ENCODE measurements at places on chromosomes 1 and 21.
A peak's percentile ranks its signal among the peaks of the same experiment; 100 is the strongest.

DNA sequence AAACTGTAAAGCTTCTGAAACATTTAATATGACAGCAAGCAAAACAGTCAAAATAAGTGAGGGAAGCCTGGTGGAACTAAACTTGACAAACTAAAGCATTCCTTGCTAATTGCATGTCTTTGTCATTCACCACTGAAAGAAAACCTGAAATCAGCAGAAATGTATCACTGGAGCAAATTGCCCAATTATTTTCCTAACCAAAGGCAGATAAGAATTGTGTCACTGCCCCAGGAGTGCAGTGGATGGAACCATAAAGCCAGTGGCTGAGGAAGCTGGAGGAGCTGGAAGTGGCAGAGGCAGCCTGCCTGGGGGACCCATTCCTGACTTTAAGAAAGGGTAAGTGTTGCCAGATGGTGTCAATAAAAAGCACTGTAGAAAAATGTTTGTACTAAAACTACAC lies 2.7 kb upstream of the SLC30A10 start:
- no peak for DNase-seq

DNA sequence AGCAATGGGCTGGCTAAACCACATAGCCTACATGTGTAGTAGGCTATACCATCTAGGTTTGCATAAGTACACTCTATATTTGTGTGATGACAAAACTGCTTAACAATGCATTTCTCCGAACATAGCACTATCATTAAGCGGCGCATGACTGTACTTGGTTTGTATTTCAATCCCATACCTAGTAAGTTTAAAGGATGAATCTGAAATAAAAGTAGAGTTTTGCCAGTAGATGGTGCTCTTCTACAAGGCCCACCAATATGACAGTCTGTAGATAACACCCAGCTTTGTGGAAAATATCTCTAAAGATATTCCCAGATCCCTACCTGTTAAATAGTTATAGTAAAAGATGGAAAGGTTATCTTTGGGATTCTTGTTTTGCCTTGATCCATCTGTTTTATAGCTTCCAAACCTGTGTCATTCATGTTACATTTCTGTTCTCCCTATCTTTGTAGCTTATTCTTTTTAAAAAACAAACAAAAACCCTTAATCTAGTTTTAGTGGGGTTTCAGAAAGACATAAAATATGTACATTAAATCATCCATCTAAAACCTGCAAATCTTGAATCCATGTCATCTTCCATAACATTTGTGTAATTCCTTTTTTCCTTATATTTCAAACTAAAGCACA lies 33.9 kb upstream of the ASPM start:
- peak; percentile 43 for DNase-seq

- DNase-seq = no peak
Measured at GRCh38 chr1:5821540-5822176, 170.6 kb downstream of the NPHP4 start.

DNA sequence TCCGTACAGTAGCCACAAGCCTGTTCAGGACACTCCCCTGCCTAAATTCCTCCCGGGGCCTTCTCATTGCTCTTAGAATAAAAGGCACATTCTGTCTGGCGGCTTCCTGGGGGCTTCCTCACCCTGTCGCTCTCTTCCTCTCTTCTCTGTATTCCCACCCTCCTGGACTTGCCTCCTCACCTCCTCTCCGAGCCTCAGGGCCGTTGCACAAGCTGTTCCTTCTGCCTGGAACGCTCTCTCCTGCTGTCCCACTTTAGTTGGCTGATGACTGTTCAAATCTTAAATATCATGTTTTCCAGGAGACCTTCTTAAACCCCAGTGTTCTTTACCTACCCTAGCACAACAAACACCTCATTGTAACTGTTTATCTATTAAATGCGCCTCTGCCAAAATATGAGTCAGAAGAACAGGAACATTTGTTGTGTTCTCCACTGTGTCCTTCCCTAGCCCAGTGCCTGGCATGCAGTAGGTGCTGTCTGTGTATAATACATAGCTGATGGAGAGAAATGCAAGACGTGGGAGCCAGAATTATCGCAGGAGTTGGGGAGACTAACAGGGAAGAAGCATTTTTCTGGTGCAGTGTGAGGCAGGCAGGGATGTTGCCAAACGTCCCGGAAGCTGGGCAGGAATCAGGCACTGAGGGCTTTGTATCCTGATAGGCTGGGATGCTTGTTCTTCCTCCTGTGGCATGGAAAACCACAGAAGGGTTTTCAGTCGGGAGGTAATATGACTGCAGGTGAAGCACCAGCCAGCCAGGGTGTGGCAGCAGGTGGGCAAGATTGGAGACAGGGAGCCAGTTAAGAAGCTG lies 24.1 kb upstream of the THRAP3 start:
- no peak for DNase-seq

DNA sequence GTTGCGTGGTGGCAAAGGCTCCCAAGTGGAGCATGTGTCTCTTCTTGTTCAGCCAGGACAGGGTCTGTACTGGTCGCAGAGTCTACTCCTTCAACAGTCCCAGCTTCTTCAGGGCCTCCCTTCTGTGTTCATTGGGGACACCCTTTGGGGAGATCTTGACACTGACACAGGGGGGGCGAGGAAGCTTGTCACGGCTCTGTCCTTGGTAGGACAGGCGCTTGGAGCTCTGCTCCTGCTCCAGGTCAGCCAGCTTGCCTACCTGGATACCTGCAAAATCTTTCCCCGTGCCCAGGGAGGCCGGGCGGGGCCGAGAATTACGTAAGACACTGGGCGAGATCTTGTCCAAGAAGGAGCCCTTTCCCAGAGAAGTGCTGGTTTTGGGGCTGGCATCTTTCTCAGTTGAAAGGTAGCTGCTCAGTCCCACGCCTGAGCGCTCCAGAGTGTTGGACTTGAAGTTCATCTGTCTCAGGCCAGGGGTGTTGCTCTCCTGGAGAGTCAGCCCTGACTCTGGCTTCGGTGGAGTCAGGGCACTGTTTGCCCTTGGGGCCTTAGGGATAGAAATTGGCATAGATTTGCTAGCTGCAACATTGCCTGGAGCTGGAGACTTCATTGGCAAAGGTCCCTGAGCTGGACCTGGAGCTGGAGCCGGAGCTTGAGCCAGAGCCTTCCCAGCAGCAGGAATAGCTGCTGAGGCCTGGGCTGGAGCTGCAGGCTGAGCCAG lies 10.5 kb downstream of the C1orf116 start:
- no peak for DNase-seq

DNA sequence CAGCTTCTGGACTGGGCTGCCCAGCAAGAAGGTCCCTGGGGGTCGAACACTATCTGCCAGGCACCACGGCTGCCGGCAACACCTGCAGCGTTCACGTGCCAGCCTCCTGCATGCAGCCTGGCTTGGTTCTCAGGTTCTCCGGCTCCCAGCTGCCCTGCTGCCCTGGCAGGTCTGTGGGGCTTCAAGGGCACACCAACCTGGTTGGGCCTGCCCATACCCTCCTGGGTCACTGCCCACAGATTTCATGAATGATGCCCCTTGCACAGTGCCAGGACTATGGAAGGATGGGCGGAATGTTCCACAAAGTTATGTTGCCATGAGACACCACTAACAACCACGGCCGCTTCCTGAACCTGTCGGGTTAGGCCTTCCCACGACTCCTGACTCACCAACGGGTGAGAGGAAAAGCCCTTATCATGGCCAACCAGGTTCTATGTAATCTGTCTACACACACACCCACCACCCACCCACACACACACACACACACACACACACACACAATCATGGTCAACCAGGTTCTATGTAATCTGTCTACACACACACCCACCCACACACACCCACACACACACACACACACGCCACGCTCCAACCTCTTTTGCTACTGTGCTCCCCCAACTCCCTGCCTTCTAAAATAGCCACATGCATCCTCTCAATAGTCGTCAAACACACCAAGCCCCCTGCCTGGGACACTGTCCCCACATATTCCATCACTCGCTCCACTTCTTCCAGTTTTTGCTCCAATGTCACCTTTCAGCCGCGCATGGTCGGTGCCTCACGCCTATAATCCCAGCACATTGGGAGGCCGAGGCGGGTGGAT lies 32.2 kb downstream of the HSPG2 start:
- no peak for DNase-seq

DNA sequence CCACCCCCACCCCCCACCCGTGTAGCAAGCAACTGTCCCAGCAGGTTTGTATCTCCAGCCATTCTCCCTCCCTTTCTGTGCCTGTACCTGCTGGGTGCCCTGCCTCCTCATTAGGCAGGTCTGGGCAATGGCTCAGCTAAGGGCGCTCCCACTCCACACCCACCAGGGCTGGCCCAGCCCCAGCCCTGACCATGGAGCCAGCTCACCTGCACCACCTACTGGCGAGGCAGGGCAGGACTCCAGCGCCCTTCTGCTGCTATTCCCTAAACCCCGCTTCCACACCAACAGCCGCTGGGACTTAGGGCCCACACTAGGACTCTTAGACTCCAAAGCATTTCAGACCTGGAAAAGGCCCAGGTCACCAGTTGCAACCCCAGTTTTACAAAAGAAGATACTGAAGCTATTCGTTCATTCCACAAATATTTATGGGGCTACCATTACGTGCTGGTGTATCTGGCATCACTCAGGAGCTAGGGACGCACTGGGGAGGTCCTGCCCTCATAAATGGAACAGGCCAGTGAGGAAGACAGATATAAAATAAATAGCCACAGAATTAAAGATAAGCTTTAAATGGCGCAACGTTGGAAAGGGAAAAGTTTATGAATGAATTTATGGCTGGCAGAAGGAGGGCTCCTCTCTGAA lies 24.0 kb downstream of the PGLYRP3 start:
- no peak for DNase-seq

GRCh38 chr1:186750257-186750656 lies 70.0 kb upstream of the PTGS2 start:
- DNase-seq = no peak

DNA sequence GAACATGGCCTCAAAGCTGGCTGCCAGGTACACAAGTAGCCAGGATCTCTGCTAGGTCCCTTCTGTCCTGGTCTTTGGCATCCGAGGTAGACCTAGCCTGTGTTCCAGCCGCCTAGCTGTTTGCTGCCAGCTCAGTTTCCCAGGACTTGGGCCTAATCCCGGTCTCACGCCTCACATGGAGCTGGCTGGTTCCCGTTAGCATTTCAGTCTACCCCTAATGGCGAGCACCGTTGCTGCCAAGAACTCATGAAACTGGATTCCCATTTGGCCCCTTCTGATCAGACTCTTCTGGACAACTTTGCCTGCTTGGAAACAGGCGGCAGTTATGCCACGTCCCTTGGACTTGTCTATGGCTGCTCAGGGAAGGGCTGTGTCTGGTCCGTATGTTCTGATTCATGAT lies 26.2 kb upstream of the HHAT start:
- DNase-seq = no peak

DNA sequence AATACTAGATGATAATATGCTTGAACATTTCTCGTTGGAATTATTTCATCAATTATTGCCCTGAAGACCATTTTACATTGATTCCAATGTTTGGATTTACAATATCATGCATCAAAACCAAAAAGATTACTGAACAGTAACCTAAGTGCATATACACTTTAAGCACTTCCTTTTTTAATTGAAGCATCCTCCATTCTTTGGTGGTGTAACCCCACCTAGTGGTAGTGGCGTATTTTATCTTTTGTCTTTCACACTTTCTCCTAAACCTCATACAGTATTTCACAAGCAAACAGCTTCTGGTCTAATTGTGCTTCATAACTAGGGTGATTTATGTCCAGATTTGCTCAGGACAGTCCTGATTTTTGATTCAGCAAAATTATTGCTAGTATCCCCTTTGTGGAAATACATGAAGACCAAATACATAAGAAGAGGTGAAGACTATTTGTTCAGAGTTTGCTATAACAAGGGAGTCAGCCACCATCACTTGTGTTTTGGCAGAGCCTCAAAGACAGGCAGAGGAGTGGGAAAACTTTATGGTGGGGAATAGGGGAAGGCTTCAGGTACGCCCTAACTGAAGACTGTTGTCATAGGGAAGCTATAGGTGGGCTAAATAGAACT lies 3.4 kb upstream of the NVL start:
- peak; percentile 59 for DNase-seq

DNA sequence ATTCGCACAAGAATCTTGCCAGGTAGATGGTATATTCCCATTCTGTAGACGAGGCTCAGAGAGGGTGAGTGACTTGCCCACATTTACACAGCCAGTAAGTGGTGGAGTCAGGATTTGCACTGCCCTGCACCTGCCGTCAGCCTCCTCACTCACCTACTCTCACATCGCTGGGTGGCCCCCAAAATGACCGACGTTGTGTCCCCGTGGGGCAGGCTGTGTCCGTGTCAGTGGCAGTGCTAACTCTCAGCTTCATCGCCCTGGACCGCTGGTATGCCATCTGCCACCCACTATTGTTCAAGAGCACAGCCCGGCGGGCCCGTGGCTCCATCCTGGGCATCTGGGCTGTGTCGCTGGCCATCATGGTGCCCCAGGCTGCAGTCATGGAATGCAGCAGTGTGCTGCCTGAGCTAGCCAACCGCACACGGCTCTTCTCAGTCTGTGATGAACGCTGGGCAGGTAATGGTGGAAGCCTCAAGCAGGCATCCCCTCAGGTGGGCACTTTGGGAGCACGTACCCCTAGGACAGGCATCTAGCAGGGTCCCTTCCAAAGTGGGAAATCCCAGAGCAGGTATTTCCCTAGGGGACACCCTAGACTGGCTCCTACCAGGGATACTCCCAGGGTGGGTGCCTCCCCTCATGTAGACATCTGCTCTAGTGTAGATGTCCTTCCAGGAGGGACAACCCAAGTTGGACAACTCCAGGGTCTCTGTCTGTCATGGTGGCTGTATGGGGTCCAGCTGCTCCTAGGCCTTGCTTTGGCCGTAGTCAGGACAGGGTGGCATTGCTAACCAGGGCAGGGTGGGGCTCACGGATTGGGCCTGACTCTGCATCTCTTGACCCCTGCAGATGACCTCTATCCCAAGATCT lies 3.4 kb downstream of the HCRTR1 start:
- no peak for DNase-seq

DNA sequence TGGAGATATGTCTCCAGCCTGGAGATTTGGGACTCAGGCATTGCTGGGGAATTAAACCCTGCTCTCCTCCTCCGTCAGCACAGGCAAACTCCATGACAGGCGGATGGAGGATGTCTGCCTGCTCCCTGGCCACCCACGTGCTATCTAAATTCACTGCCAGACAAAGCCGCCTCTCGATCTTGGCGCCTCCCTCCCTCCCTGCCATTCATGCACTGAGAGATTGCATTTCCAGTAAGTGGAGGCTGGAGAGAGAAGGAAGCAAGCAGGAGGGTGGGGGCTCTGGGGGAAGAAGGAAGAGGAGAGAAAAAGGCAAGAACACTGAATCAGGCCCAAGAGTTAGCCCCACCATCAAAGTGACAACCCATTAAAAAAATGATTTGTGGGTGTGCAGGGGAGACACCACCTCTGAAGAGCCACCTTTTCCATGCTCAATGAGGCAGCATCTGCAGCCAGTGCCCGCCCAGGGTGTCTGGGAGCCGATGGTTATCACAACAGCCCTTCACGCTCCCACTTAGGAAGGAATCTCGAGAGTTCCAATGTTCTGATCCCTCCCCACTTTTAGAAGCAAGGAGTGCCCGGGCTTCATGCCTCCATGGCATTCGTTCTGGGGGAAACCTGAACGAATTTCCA lies 183.0 kb downstream of the HIVEP3 start:
- DNase-seq = no peak

DNA sequence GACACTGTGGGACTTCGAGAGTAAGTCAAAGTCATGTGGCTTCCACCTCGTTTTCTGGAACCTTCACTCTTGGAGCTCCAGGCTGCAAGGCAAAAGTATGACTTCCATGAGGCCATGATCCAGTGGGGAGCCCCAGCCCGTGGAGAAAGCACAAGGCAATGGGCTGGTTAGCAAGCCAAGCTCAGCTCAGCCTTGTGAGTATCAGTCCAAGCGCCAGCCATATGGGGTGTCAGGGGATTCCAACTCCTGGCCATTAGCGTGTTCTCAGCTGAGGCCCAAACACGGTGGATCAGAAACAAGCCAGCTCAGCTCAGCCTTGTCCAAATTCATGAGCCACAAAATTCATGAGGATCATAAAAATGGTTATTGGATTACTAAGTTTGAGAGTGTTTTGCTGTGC lies 261.0 kb downstream of the RHOU start:
- DNase-seq = no peak

Measured in COR-L47 (cell line).